ENCODE measurements at places on chromosomes 1 and 21. TPM values are rescaled to one million over a fixed set of nuclear protein-coding genes. Genes with fewer than 3 reads are reported as not detected.

DNA sequence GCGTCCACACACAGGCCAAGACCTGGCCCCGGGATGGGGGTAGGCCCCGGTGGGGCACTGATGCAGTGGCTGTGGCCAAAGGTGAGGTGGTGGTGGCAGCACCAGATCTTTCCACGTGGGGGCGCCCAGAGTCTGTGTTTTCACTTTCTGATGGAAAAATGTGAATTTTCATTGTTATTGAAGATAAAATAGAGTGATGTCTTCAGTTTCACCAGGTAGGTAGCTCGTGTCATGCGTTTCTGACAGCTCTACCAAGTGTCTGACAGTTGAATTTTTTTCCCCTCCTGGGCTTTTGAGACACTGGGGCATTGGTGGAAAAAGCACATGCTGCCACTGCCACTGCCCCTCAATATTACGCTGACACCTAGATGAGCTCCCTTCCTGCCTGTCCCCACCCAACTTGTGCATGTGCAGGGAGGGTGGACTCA is 40.0 kb upstream of the MAGOH start:
- peak; percentile 79 for DNase-seq

DNA sequence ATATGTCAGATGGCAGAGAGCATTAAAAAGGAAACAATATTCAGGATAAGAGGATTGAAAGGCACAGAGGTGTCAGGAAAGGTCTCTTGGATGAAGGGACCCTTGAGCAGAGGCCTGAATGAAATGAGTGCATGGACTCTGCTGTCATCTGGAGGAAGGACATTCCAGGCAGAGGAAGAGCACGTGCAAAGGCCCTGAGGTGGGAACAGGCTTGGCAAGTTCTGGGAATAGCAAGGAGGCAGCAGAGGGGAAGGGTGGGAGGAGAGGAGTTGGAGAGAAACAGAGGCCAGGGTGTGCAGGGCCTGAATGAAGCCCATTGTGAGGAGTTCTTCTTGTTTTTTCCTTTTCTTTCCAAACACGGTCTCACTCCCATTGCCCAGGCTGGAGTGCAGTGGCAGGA is 59.0 kb upstream of the RUNX3 start:
- DNase-seq, result no peak

GRCh38 chr1:240888039-240888786 is 276.3 kb upstream of the GREM2 start:
- DNase-seq, result no peak

- no peak for DNase-seq
These were observed 9.7 kb downstream of the ZMPSTE24 start for GRCh38 chr1:40267767-40268187.

The KRTAP19-3 gene
- total RNA-seq, result not detected

GRCh38 chr1:41810446-41810845 is 108.3 kb downstream of the HIVEP3 start:
- no peak for DNase-seq

DNA sequence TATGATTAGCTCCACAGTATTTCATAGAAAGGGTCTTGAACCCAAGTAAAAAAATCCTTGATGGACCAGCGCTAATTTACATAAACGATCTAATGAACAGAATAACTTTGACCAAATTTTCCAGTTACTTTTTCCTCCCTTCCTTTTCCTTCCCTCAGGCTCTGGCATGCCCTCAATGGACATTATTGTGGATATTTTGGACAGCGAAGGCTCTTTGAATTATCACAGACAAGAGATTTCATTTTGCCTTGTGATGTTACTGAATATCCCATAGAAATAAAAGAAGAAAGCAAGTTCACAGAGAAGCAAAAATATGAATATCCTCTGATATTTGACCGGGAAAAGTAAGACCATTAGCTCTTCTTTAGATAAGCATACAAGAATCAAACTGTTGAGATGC is 60.3 kb upstream of the EXO1 start:
- DNase-seq, result no peak

GRCh38 chr1:113226148-113226547 is 153.2 kb downstream of the LRIG2 start:
- DNase-seq, result no peak

DNA sequence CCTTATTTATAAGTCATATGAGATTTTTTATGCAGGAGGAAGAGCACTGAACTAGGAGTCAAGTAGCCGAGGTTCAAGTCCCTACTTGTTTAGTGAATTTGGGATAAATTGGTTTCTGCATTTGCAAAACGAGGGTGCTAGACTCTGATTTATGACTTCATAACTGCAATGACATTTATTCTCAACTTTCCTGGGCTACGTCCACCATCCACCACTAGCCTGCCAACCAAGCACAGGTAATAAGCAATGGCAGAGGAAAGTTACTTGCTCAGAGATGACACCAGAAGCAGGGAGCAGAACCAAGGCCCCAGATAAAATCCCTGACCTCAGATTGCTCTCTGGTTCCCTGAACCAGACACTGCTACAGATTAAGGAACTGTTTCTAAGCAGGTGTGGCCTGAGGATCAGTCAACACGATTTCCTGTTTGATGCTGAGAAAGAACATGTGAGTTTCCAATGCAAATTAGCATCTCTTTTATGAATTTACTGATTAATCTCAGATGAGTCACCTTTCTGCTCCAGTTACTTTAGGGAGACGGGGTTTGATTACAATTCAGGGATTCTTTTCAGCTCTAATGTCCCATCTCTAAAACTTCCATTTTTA is 52.7 kb downstream of the PLPP3 start:
- DNase-seq, result no peak

All from omental fat pad (tissue), 4 donors.